ENCODE measurements at places on chromosomes 4 and X.
A peak's percentile ranks its signal among the peaks of the same experiment; 100 is the strongest.

GRCh38 chr4:38132107-38132673, 172.0 kb downstream of the PTTG2 start:
- DNase-seq, result peak; percentile 64

- DNase-seq, result no peak
Observed at GRCh38 chr4:15001248-15001868, 923 bp upstream of the CPEB2 start.

GRCh38 chrX:119753001-119753400, 5.4 kb upstream of the SOWAHD start:
- no peak for DNase-seq

GRCh38 chr4:103478734-103479133, 241.1 kb downstream of the TACR3 start:
- no peak for DNase-seq

DNA sequence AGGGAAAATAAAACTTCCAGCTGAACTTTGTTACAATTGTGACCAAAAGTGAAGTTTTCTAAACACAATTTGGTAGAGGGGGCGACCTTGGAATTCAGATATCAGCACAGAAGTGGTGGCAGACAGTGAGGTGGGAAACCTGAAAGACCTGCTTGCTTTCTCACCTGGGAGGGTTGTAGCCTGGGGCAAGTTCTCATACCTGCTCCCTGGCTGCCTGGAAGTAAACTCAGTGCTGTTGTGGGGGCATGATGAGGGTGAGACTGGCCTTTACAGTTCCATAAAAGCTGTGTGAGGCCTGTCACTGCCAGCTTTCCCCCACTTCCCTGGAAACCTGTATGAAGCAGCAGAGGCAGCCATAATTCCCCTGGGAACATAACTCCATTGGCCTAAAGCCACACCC, 1180.2 kb downstream of the FAM133A start:
- DNase-seq, result no peak

GRCh38 chr4:654871-655463, 19.1 kb downstream of the ATP5ME start:
- no peak for DNase-seq

DNA sequence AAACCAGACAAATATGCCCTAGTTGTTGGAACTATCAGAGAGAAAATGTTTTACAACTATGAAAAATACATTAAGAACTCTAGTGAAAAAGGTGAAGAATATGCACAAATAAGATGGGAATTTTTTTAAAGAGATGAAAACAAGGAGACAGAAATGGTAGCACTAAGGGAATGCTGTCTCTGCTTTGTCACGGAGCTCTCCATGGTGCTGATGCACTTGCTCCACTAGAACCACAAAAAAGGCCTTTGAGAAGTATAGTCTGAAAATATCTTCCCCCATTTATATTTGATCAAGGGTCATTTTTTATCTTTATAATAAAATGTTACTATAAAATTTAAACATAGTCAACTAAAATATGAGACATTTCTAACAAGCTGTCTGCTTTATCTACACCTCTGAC, 1655.5 kb upstream of the AGA start:
- DNase-seq, result no peak

DNA sequence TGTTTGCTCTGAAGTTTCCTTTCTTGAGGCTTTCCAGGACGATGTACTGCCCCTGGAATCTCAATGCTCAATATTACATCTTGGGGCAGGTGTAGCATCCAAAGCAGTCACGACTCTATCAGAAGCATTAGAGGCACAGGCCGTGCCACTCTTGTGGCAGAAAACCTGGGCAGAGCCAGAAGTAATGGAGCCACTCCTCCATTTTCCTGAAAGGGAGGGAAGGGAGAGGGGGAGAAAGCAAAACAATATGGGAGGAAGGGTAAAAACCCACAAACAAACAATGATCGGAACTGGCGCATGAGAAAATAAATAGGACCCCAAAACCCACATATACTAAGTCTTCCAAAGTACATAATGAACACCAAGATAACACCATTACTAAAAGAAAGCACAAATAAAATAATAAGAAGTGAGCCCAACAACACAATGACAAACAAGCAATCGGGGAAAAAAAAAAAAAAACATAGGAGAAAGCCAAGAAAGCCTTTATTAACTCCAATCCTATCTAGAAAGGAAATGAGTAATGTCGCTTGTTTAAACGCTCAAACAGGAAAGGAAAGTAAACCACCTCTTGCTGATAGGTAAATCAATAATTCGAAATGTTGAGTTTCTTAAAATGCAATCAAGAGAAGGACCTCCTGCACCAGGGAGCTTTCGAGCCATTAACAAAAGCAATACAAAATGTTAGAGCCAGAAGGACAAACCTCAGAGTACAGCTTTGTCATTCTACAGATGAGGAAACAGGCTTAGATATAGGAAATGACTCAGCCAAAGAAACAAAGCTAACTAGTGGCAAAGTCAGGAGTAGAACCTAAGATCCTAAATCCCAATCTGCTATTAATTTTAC, 117.4 kb downstream of the ATRX start:
- no peak for DNase-seq

- no peak for DNase-seq
Observed at GRCh38 chr4:159146488-159146887, 43.6 kb downstream of the RAPGEF2 start.

DNA sequence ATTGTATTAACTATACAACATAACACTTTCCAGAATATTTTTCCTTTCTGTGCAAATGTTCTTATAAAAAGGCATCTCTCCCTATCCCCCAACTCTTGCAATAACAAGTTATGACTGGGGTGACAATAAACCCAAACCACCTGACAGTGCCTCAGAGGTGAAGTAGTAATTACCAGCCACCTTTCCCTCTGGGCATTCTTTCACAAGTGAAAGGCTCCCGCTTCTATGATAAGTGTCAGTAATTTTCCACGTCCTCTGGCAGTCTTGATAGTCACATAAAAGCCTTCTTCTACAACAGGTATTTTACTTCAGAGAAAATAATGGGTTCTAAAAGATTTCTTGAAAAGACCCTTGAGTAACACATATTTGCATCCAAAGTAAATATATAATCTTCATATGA, 82.7 kb downstream of the MANBA start:
- DNase-seq, result no peak

- DNase-seq, result no peak
Observed at GRCh38 chr4:101140228-101140627, 207.1 kb downstream of the PPP3CA start.

DNA sequence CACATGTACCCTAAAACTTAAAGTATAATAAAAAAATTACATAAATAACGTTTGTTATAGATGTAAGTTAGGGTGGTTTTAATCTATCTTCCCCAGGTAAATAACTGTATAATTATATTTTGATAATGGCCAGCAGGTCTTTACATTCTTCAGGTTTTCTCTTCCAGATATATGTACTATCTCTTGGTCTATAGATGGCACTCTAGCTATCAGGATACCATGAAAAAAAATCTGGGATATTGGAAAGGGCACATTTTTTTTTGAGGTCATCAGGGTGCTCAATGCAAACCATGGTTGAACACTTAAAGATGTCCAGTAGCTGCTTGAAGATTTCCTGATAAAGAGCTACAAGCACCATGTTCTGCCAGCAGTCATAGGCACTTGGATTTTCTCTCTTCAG, 15.6 kb upstream of the ADH4 start:
- DNase-seq, result no peak

DNA sequence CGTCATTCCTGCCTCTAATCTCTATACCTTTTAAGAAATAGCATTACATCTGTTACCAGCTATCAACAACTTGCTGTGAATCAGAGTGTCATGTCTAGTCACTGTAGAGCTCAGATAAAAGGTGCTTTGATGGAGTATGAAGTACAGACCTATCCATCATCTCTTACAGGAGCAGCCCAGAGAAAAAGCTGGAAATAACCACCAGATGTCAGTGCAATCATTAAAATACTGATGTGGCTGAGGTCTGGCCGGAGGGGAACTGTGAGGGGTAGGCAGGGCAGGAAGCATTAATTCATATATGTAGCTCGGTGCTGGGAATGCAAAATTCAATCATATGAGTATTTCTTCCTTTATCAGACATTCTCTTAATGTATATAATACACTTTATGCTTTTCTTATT, 100.6 kb downstream of the AKAP4 start:
- no peak for DNase-seq

- DNase-seq, result no peak
Observed at GRCh38 chrX:136608295-136608933, 39.5 kb upstream of the CD40LG start.

DNA sequence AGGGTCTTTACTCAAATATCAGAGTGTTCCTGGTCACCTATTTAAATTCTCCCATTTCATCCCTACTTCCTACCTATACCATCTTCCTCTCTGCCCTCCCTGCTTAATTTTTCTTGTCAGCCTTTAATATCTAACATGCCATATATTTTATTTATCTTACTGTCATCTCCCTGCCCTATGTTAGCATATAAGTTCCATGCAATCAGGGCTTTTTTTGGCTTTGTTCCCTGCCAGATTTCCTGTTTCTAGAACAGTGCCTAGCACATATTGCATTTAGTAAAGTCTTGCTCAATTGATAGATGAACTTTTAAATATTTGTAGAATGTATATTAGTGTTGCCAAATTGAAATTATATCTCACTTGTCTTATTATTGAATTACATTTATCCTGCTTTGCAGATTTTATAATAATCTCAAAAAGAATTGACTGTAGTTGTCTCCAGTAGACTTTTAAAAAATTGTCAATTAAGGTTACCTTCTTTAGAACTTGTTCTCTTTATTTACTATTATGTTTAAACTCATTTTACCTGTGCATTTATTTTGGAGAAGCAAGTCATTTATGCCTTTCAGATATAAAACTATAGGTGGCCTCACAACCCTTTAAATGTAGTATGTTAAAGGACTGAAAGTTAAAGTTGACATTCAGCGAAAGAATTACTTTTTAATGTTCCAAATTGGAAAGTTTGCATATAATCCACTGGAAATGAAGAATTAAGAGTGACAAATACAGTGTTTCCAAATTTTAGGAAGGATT, 108.2 kb upstream of the BMPR1B start:
- DNase-seq, result no peak

DNA sequence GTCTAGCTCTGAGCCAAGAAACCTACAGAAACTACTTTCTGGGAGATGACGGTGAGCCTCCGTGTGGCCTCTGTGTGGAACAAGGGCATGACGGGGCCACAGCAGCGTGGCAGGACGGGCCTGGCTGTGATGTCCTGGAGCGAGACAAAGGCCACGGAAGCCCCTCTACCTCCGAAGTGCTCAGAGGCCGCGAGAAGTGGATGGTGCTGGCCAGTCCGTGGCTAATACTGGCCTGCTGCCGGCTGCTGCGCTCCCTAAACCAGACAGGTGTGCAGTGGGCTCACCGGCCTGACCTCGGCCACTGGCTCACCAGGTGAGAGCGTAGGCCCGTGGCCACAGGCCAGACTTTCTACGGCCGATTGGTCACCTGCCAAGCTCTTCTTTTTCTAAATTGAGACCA, 24.6 kb downstream of the PIGG start:
- DNase-seq, result no peak

DNA sequence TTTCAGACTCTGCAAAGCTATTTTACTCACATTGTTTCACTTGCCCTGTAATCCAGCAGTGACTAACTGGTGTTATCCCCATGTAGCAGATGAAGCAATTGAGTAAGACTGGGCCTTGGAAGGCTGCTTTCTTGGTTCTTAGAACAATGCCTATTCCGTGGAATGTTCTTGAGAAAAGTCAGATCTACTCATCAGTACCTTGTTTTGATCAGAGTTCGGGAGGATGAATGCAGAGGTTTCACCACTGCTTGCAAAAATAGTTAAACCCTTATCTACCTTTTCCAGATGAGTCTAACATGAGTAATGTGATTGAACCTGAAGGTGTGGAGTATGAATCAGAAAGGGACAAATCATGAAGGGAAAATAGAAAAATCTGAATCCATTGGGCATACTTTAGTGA, 1.8 kb downstream of the MAOB start:
- no peak for DNase-seq

Measured in stimulated activated CD4-positive, alpha-beta T cell treated with anti-CD3 and anti-CD28 coated beads, Interleukin-12 subunit alpha, Interleukin-12 subunit beta, amount 100 ng/mL, for 48 hours (primary cell).